HFF-Myc (cell line): ENCODE measurements at places on chromosomes 1 and 21.

DNA sequence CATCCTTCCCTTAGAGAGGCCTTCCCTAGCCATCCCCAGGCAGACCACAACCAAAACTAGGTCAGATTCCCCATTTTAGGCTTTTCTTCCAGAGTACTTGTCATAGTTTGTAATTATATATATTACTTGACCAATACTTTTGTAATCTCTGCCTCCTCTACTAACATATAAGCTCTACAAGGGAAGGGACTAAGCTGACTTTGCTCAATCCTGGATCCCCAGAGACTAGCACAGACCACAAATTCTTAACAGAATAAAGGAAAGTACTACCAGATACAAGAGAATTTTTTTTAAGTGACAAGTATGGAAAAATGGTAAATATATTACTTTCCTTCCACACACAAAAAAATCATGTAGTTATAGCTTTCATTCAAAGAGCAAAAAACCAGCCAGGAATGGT, 2.0 kb downstream of the ZMYM6 start:
- no peak for DNase-seq

GRCh38 chr1:169102567-169102966, 3.9 kb upstream of the ATP1B1 start:
- DNase-seq = peak; percentile 35

DNA sequence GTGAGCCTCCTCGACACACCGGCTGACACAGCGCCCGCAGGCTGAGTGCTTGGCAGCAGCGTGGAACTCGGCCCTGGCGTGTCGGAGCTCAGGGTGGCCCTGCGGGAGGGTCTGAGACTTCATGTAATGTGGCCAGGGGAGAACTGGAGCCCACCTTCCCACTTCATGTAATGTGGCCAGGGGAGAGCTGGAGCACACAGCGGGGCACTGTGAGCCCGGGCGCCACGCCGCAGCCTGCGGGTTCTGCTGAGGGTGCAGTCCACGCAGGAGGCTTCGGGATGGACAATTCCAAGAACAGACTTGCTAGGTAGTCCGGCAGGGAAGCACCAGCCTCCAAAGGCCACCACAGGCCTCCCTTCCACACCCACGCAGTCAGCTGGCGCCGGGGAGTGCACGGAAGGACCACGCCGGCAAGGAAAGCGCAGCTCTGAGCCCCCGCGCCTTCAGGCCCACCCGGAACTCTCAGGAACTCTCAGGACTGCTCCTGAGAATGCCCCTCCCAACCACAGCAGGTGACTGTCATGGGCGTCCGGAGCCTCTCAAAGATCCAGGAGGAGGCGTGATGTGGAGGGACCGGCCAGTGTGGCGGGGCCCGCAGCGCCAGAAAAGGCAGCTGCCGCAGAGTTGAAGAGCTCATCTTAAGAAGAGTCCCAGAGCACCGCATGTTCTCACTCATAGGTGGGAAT, 19.3 kb upstream of the ADARB1 start:
- DNase-seq = no peak

DNA sequence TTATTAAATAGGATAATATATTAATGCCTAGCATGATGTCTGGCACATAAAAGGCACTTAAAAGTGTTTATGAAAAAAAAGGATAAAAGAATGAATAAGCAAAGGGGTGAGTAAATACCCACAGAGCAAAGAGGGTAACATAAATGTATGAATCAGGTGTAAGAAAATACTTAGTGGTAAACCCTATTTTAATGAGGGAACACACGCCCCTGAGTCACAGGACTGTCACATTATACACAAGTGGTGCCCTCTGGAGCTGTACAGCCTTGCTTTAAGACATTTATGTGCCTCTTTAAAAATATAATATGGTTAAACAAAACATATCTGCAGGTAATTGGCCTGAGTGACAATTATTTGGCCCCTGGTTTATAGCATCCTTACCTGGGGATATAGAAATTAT, 78.1 kb upstream of the PTBP2 start:
- DNase-seq = no peak

GRCh38 chr1:111587509-111588174, 31.9 kb upstream of the RAP1A start:
- no peak for DNase-seq

DNA sequence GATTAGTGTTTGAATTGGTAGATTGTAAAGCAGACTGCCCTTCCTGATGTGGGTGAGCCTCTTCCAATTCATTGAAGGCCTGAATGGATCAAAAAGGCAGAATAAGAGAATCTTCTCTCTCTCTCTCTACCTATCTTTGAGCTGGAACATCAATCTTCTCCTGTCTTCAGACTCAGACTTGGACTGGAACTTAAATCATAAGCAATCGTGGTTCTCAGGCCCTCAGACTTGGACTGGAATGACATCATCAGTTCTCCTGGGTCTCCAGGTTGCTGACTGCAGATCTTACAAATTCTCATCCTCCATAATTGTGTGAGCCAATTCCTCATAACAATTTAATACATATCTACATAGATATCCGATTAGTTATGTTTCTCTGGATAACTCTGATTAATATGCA, 66.8 kb downstream of the IER5 start:
- no peak for DNase-seq

GRCh38 chr1:5611851-5612250, 380.4 kb downstream of the NPHP4 start:
- DNase-seq = no peak

DNA sequence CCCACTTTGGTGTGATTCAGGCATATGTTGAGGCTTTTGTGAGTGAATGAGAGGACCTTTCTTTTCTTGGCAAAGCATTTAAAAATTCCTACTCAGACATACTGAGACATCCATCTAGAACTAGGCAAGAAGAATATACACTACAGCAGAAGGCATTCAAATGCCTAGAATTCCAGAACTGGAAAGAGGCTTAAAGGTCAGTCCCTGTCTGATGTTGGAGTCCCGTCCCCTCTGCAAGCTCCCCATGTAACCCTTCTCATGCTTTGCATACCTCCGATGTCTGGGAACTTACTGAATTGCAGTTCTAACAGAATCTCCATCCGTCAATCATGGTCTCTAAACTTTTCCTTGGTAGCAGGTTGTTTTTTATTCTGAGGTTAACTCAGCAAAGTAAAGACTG, 152.9 kb downstream of the ATP6V1G3 start:
- DNase-seq = no peak

DNA sequence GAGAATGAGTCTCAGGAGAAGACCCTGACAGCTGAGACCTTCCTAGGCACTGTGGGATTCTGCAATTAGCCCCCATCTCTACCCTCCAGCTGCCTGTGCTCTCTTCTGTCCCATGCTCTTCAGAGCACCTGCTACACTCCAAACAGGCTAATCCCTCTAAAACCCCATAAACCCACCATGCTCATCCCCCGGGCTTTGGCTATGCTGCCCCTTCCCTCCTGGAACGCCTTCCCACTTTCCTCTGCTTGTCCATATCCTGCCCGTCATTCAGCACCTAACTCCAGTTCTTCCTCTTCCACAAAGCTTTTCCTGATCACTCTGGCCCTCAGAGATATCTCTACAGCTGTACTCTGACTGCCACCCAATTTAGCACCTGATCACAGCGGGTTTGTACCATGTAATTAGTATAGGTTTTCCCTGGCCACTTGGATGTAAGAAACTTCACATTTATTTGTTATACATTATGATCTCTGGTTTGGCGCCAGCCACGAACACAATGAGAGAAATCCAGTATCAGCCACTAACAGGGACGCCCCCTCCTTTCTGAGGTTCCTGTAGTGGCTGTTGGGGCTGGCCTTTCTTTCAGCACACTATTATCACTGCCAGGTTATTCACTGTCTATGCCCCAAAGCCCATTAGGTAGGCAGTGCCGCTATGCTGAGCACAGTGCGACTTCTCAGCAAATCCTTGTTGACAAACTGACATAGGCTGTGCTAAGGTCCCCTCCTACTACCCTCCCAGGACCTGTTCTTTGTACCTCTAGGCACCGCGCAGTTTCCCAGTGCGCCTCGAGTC, 45.1 kb downstream of the CDC7 start:
- no peak for DNase-seq

DNA sequence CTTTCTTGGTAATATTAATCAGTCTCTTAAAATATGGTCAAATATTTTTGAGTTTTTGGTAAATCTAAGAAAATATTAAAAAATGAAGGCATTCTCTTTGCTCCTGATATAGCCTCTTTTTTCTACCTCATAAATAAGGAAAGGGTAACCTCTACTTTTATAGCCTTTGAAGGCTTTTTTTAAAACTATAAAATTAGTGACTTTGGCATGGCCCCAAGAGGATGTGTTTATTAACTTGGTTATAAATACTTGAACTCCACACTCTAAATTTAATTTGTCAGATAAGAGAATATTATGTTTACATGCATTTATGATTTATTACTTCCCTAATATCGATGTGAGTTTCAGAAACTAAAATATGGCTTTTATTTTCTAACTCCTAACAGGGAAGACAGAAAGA, 60.3 kb downstream of the LMO4 start:
- DNase-seq = no peak

- no peak for DNase-seq
These were observed 280.3 kb upstream of the FMN2 start for GRCh38 chr1:239811211-239811885.

DNA sequence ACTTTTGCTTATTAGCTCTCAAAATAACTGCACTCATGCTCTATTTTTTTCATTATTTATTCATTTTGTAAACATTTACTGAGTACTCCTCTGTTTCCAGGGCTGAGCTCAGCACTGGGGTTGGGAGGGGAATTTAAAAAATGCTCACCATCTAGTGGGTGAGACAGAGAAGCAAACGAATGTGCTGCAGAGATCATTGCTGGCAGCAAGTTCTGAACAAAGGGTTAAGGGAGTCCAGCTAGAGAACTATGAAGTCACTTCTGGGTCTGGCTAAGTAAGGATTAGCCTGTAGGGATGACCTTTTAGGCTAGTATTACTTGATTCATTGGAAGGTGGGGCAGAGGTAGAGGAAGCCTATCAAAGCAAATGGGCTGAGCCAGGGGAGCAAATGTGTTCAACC, 99.1 kb upstream of the ZNF644 start:
- no peak for DNase-seq

DNA sequence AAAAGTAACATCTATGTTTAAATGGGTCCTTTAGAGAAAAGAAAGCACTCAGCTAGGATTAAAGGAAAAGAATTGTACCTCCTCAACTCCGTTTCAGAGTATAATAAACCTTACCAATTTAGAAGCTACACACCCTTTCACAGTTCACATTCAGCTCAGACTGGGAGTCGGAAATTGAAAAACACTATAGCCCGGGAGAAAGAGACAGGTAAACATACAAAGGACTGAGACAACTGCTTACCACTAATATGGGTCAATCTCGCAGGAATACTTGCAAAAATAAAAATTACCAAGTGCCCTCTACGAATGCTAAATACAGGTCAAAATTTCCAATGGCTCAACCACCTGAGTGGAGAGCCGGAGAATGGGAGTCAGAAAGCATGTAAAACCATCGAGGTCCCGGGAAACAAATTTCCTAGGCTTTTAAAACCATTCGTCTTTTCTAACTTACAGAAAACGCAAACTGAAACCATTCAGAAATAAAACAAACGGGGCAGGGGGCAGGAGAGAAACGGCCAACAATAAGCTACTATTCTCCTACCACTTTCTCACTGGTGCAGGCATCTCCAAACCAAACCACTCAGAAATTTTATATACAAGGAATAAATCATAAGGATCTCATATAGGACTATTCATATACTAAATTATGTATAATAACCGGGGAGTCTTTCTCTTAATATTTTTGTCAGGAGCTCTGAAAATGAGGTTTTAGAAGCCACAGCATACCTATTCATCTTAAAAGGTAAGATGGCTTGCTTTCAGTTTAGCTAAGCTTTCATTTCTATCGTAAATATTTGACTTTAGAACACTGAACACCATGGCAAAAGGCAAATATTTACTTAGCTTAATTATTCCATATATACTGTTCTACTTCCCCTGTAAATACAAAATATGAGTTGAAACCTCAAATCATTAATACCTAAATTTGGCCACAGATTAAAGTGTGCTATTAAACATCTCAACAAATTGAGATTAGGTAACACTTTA, 136.5 kb downstream of the RERE start:
- DNase-seq = no peak

GRCh38 chr1:172446547-172446946, 2.7 kb upstream of the PIGC start:
- DNase-seq = no peak

DNA sequence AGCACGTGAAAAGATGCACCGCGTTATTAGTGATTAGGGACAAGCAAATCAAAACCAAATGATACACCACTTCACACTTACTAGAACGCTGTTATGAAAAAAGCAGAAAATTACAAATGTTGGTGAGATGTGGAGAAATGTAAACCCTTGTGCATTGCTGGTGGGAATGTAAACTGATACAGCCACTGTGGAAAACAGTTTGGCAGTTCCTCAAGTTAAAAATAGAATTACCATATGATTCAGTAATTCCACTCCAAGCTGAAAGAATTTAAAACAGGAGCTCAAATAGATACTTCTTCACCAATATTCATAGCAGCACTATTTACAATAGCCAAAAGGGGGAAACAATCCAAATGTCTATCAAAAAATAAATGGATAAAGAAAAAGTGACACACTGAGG, 10.3 kb upstream of the EVI5 start:
- no peak for DNase-seq

DNA sequence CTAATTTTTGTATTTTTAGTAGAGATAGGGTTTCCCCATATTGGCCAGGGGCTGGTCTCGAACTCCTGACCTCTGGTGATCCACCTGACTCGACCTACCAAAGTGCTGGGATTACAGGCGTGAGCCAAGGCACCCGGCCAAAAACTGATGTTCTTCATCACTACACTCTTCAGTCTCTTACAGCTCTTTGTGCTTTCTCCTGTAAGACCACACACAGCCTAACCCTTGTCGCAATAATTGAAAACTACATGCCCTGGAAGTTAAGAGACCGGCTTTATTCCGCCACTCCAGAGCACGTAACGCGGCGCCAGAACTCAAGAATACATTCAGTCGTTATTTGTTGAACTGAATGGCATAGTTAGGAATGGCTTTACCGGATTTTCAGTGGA, 552 bp downstream of the GPATCH4 start:
- no peak for DNase-seq

- no peak for DNase-seq
These were observed 24.0 kb downstream of the NPHP4 start for GRCh38 chr1:5968161-5968736.

DNA sequence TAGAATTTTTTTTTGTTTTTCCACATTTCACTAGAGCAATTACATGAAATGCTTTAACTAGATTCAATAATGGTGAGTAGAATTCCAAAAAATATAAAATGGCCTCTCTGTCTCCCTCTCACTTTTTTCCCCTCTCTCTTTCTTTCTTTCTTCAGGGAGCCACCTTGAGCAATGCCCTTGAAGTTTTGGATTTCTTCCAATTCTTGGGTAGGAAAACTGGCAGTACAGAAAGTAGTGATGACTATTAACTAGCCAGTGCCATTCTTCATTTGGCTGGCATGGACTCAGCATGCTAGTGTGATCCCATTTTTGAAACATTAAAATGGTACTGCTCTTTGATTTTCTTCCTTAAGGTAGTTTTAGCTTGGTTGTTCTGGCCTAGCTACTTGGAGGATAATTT, 4.5 kb upstream of the FNBP1L start:
- no peak for DNase-seq

GRCh38 chr1:240232530-240232929, 140.8 kb downstream of the FMN2 start:
- no peak for DNase-seq
